Lower leg skin (tissue), 4 donors: ENCODE measurements at places on chromosomes 6 and 20. TPM values are rescaled to one million over a fixed set of nuclear protein-coding genes. Genes with fewer than 3 reads are reported as not detected.

DNA sequence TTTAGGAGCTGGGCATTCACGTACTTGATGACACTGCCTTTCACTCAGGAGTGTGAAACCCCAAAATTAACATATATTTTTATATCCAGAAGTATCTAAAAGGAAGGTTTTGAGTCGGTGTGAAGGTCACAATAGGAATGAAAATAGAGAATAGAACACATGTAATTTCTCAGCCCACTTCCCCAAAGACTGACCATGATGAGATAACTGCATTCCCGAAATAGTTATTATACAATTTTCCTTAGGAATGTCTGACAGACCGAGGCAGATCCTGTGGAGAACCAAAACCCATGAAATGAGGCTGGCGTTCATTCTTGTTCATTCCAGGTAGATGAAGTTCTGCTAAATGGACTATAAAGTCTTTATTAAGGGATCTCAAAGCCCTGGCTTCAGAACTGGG, 10.3 kb downstream of the NSFL1C start:
- no peak for DNase-seq

GRCh38 chr6:167350275-167350696, 25.4 kb downstream of the TTLL2 start:
- DNase-seq, result no peak

GRCh38 chr6:166997768-166998255, 1.4 kb upstream of the CEP43 start:
- peak; percentile 53 for DNase-seq

DNA sequence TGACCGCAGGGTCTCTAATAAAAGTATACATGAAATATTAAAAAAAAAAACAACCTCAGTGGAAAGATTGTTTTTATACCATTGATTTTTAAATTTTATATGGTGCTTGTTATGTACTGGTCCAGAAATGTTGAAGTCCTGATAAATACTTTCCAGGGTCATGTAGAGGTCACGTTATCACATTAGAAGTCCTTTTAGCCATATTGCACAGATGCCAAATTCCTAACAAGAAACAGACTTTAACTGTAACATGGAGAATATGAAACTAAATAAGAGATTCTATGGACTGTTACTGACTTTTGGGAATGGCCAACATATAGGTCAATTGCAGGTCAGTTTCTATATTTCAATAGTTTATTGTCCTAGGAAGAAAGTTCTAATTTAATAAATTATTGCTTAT, 89.0 kb downstream of the ADGRB3 start:
- DNase-seq, result no peak

DNA sequence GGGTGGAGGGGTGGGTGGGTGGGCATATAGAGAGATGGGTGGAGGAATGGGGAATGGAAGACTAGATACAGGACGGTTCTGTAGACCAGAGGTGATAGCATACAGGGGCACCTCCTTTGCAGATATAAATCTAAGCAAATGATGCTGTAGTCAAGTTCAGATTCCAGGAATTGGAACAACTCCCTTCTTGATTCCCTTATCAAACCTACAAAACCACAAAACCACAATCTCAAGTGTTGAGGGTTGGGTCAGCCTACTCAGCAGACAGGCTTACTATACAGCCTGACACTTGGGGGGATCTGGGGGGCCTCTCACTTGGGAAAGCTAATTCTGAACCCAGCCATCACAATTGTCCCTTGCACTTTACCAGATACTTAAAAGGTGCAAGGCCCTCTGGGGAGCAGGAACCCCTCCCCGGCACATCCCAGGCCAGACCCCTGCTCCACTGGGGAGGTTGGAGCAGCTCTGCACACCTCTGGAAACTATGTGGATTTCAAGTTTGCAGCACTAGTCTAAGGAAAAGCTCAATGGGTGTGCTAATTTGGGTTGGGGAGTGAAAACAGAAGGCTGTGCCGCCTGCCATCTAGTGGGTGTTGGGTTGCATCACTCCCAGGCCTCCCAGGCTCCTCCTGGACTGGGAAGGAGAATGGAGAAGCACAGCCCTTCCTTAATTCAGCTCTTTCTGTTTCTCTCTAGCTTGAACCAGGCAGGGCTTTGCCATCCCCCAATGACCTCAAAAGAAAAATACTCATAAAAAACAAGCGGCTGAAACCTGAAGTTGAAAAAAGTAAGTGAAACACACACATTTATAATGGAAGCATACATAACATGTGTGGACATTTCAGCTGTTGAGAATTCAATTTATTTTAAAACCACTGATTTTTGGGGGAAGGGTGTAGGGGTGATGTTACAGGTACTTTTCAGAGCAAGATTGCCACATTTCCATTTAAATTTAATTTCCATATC, 121.2 kb upstream of the LAMP5 start:
- DNase-seq, result no peak

- no peak for DNase-seq
Observed at GRCh38 chr20:54642864-54643667, 167.7 kb downstream of the DOK5 start.

DNA sequence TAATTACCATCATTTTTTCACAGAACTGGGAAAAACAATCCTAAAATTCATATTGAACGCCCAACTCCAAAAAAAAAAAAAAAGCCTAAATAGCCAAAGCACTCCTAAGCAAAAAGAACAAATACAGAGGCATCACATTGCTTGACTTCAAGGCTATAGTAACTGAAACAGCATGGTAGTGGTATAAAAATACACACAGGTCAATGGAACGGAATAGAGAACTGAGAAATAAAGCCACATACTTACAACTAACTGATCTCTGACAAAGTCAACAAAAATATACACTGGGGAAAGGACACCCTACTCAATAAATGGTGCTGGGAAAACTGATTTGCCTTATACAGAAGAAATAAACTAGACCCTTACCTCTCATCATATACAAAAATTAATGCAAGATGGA, 89.6 kb downstream of the MRAP2 start:
- DNase-seq, result no peak

MCHR2 gene
- not detected for total RNA-seq

LCA5 gene
- total RNA-seq, result 2.5 TPM

SNAP91 gene
- not detected for total RNA-seq

DNA sequence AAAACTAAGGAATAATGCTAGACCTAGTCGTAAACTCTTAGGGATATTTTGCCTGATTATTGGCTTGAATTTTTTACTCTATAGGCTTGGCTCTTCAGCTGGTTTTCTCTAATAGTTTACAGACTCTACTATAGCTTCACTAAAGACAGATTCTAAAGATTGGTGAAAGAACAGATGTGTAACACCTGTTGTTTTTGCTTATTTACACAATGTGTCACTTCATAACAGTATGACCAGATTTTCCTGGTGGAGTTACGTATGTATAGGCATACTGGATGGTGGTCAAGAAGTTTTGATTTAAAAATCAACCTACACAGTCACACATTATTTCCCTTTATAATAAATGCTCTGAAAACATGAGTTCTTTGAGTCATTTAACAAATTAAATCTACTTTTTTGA, 4.8 kb downstream of the COL19A1 start:
- no peak for DNase-seq

GRCh38 chr6:2549834-2550233, 200.9 kb downstream of the MYLK4 start:
- DNase-seq, result no peak

KCNQ2 gene
- total RNA-seq, result not detected

ACSS1 gene
- 42.3 TPM for total RNA-seq
